Suprapubic skin (tissue), 4 donors: ENCODE measurements at places on chromosomes 1 and 21. TPM values are rescaled to one million over a fixed set of nuclear protein-coding genes. Genes with fewer than 3 reads are reported as not detected.

DNA sequence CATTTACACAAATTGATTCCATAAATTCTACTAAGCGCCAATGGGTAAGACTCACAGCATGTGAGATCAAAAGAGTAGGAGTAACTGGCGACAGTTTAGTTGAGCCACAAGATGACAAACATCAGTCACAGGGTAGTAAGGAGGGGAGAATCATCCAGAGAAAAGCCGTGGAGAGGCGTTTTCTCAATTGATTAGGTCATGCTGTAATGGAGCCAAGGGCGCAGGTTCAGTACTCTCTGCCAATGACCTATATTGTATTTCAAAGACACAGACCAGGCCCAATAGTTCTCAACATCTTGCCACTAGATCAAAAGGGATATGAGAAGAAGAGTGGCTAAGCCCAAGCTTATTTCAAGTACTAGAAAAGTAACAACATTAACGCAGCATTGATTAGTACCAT lies 467.5 kb downstream of the SMYD3 start:
- H3K4me3 ChIP-seq, result no peak overlapping the region
- no peaks in the 10 kb centered on the region for H3K36me3 ChIP-seq
- no peak overlapping the region for H3K27ac ChIP-seq
- H3K27me3 ChIP-seq, result no peaks in the 10 kb centered on the region
- no peak for DNase-seq
- peaks cover 5% of the 10 kb centered on the region for H3K4me1 ChIP-seq

- no peaks in the 10 kb centered on the region for H3K27me3 ChIP-seq
- H3K4me3 ChIP-seq, result no peak overlapping the region
- no peak for DNase-seq
- H3K36me3 ChIP-seq, result no peaks in the 10 kb centered on the region
- H3K27ac ChIP-seq, result peak overlapping the region; percentile 80
Observed at GRCh38 chr1:113255720-113256347, 134.5 kb upstream of the MAGI3 start.

GRCh38 chr1:169122976-169123375 lies 16.5 kb downstream of the ATP1B1 start:
- no peak for DNase-seq
- no peak overlapping the region for H3K27ac ChIP-seq
- peaks cover 9% of the 10 kb centered on the region for H3K4me1 ChIP-seq
- H3K4me3 ChIP-seq, result no peak overlapping the region
- H3K27me3 ChIP-seq, result no peaks in the 10 kb centered on the region

- H3K27me3 ChIP-seq, result no peaks in the 10 kb centered on the region
- H3K36me3 ChIP-seq, result no peaks in the 10 kb centered on the region
- H3K27ac ChIP-seq, result no peak overlapping the region
Observed at GRCh38 chr1:234730770-234731568, 121.0 kb upstream of the IRF2BP2 start.

GRCh38 chr21:41180752-41181151 lies 12.8 kb downstream of the BACE2 start:
- DNase-seq, result no peak
- no peak overlapping the region for H3K4me3 ChIP-seq
- H3K36me3 ChIP-seq, result no peaks in the 10 kb centered on the region
- no peak overlapping the region for H3K27ac ChIP-seq
- H3K4me1 ChIP-seq, result peaks cover 11% of the 10 kb centered on the region

DNA sequence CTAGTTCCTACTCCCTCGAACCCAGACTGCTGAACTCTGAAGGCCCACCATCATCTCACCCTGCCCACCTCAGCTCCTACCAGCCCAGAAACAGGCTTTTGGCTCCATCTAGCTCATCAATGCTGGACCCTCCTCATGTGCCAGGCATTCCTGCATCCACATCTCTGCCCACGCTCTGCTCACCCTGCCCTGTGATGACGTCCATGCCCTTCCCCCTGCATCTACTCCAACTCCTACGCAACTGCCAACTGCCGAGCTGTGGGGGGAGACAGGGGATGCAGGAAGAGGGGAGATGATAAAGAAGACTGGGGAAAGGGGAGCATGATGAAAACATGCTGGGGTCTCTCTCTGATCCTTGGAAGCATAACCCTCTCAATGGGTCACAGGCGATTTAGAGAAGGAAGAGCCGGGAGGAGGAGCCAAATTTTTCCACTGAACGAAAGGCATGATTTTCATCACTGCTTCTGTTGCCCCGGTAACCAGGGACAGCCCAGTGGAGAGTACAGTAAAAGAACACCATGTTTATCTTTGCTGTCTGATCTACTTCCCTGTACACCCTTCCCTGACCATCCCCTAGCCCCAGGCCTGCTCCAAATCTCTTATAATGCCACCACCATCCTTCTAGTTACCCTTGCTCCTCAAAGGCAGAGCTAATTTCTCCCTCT lies 44.3 kb downstream of the CD34 start:
- peak overlapping the region; percentile 95 for H3K27ac ChIP-seq
- H3K4me1 ChIP-seq, result peaks cover 90% of the 10 kb centered on the region
- no peak for DNase-seq
- peaks cover 11% of the 10 kb centered on the region for H3K36me3 ChIP-seq
- H3K27me3 ChIP-seq, result no peaks in the 10 kb centered on the region

- H3K27me3 ChIP-seq, result no peaks in the 10 kb centered on the region
- H3K27ac ChIP-seq, result peak overlapping the region; percentile 78
- no peak for DNase-seq
- H3K4me1 ChIP-seq, result peaks cover 29% of the 10 kb centered on the region
- peak overlapping the region; percentile 89 for H3K4me3 ChIP-seq
- H3K36me3 ChIP-seq, result no peaks in the 10 kb centered on the region
Observed at GRCh38 chr1:184051138-184051484, 419 bp upstream of the TSEN15 start.

DNA sequence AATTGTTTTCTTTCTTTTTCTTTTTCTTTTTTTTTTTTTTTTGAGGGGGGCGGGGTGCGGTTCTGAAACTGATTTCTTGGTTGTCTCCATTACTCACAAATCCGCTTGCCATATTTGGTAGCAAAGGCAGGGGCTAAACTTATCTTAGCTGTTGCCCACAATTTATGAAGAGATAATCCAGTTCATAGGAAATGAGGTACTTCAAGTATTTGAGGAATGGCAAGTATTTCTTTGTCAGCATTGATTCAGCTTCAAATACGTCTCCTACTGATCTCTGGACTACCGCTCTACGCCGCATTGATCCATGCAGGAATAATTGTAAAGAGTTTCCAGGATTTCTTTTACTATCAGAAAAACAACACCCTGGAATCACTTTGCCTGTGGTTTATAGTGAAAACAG lies 289.2 kb upstream of the DPYD start:
- no peaks in the 10 kb centered on the region for H3K4me1 ChIP-seq
- H3K36me3 ChIP-seq, result no peaks in the 10 kb centered on the region
- no peak overlapping the region for H3K27ac ChIP-seq
- DNase-seq, result no peak

GRCh38 chr1:158398818-158399514 lies at the start of gene OR10T2:
TSS of gene OR10T2 (minus strand) at chr1:158399466. CDS start at chr1:158399466, 0 bp downstream.
- no peak within 1 kb of the TSS for H3K4me3 ChIP-seq
- DNase-seq, result no peak
- no peaks in the 10 kb centered on the region for H3K36me3 ChIP-seq
- H3K27me3 ChIP-seq, result no peaks in the 10 kb centered on the region

- H3K4me3 ChIP-seq, result no peak overlapping the region
- peaks cover 20% of the 10 kb centered on the region for H3K4me1 ChIP-seq
- no peaks in the 10 kb centered on the region for H3K27me3 ChIP-seq
- DNase-seq, result no peak
Observed at GRCh38 chr1:22127731-22128130, 15.2 kb downstream of the WNT4 start.

GRCh38 chr21:34844924-34845238 lies 176.1 kb downstream of the CLIC6 start:
- H3K4me1 ChIP-seq, result peaks cover 58% of the 10 kb centered on the region
- H3K4me3 ChIP-seq, result no peak overlapping the region
- no peak for DNase-seq

DNA sequence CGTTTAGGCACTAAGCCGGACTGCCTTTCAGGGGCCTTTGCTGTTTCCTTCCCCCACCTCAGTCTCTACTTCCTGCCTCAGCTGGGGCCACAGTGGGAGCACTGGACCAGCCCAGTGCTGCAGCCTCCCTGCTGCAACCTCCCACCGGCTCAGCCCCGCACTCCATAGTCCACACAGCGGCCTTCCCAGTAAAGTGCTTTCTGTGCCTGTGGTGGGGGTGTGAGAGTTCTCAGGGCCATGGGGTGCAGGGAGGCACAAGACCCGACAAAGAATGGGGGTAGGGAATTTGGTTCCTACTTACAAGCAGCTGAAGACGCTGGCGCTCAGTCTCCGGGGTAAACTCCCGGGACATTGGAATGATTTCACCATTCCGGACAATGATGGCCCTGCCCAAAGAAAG lies 3.5 kb downstream of the PPM1J start:
- H3K36me3 ChIP-seq, result no peaks in the 10 kb centered on the region
- H3K4me1 ChIP-seq, result peaks cover 35% of the 10 kb centered on the region
- no peak for DNase-seq
- no peak overlapping the region for H3K4me3 ChIP-seq
- no peaks in the 10 kb centered on the region for H3K27me3 ChIP-seq
- no peak overlapping the region for H3K27ac ChIP-seq

DNA sequence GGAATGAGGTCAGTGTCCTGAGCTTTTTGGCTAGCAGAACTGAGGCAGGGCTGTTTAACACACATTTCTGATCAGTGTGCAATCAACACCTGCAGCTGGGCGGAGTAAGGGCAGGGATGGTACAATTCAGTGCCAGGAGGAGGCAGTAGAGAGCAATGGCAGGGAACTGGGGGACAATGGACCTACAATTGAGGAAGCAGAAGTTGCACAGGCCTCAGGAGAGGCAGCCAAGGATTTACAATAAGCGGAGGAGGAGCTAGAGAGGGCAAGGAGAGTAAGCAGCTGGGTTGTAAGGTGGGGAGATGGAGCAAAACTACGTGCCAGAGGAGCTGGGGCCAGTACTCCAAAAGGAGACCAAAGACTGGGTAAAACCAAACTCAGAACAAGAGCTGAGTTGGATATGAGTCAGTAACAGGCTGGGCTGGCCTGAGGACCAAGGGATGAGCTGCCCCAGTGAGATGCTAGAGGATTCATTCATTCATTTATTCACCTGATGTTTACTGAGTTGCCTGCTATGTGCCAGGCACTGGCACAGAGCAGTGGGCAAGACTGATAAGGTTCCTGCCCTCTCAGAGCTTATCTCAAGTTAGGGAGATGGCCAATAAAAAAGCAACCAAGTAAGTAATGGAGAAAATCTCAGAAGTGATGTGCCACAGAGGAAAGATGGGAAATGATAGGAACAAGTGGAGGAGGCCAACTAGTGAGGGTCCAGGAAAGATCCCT lies 10.4 kb upstream of the GALE start:
- H3K27ac ChIP-seq, result no peak overlapping the region
- H3K4me1 ChIP-seq, result peaks cover 2% of the 10 kb centered on the region
- H3K4me3 ChIP-seq, result no peak overlapping the region
- DNase-seq, result no peak
- H3K36me3 ChIP-seq, result peaks cover 45% of the 10 kb centered on the region

DNA sequence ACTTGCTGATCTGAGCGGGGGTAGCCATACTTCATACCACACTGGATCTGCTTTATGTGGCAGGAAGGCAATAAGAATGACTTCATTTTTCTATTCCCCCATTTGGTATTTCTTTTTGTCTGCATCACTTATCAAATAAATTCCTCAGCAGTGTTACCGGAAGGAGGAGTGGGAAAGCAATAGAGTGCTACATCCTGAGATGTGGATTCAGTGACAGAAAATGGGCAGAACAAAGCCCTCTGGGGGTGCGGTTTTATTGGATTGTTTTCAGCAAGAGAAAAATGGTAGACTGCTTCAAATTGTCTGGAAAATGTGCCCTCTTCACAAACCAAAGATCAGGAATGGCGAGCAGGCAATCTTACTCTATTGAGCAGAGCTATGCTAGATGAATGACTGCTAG lies 751.9 kb upstream of the NEGR1 start:
- no peaks in the 10 kb centered on the region for H3K4me1 ChIP-seq
- DNase-seq, result no peak
- H3K36me3 ChIP-seq, result no peaks in the 10 kb centered on the region
- H3K4me3 ChIP-seq, result no peak overlapping the region

GRCh38 chr1:3678361-3679097 lies 26.2 kb downstream of the TP73 start:
- H3K4me3 ChIP-seq, result no peak overlapping the region
- peaks cover 23% of the 10 kb centered on the region for H3K27me3 ChIP-seq
- DNase-seq, result no peak
- peaks cover 13% of the 10 kb centered on the region for H3K4me1 ChIP-seq

DNA sequence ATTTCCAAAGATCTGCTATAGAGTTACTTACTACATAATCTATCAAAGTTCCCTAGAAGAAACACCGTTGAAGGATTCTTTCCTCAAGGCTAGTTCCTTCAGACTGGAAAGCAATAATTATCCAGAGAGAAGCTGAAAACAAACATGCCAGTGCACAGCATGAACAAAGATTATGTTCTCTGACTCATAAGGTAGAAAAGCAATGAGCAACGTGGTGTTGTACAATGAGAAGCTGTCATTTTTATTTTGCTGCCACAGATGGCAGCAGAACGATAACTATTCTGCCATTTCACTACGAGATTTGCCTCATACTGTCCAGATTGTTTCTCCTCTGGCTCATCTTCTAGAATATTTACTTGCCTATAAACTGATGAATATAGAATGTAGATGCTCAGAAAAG lies 10.7 kb downstream of the EXTL2 start:
- H3K4me1 ChIP-seq, result peaks cover 15% of the 10 kb centered on the region
- no peak for DNase-seq
- no peak overlapping the region for H3K4me3 ChIP-seq
- H3K27me3 ChIP-seq, result no peaks in the 10 kb centered on the region

DNA sequence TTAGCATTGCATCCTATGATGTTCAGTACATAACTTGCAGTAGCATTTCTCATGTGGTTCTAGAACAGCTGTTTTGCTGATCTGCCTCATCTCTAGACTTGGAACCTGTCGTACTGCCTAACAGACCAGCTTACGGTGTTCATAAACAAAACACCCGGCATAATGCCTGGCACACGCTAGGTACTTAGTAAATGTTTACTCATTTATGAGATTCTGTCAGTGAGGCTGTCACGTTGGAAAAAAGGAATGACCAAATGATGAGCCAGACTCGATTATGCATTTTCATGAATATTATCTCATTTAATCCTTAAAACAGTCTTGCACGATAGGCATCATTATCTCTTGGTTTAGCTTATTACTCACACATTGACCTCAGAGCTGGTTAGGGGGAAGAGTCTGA lies 46.4 kb downstream of the CACHD1 start:
- no peaks in the 10 kb centered on the region for H3K36me3 ChIP-seq
- H3K4me1 ChIP-seq, result peaks cover 73% of the 10 kb centered on the region
- no peak for DNase-seq
- H3K27ac ChIP-seq, result no peak overlapping the region
- no peaks in the 10 kb centered on the region for H3K27me3 ChIP-seq
- no peak overlapping the region for H3K4me3 ChIP-seq

GRCh38 chr1:165481820-165482532 lies 37.0 kb upstream of the RXRG start:
- no peak overlapping the region for H3K27ac ChIP-seq
- DNase-seq, result no peak
- H3K27me3 ChIP-seq, result peaks cover 5% of the 10 kb centered on the region

FMOD gene
- 19.1 TPM for total RNA-seq

LCE2C gene
- 663 TPM for total RNA-seq

SNAP47 gene
- 51.0 TPM for total RNA-seq

DYNLT4 gene
- total RNA-seq, result not detected

KCNE2 gene
- total RNA-seq, result not detected
